COR-L47 (cell line): ENCODE measurements at places on chromosomes 7 and 10.

DNA sequence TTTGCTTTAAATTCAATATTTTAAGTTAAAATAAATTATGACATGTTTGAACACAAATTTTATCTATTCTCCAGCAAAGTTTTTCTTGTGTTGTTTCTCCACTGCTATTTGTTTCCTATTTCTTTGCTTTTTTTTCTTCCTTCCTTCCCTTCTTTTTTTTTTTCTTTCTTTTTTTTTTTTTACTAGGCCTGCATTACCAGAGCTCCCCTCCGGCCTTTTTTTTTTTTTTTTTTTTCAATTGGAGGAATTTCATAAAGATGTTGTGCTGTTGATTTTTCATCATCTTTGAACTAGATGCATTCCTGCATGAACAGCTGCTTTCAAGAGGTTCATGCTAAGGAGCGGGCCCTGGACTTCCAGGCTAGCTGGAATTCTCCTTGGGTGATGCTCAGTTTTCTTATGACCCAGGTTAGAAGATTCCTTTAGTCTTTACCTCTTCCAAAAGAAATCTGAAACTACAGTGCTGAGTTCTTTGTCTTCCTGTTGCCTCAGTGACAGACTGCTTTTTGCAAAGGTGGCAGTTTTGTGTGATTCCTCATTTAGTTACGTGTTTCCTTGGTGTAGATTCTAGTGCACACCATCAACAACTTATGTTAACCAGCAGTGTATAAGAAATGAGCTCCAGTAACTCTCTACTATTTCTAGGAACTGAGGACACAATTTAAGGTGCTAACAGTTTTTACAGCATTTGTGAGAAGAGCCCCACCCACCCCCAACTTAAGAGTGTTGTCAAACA, 4.8 kb upstream of the CAMK1D start:
- no peak for DNase-seq

DNA sequence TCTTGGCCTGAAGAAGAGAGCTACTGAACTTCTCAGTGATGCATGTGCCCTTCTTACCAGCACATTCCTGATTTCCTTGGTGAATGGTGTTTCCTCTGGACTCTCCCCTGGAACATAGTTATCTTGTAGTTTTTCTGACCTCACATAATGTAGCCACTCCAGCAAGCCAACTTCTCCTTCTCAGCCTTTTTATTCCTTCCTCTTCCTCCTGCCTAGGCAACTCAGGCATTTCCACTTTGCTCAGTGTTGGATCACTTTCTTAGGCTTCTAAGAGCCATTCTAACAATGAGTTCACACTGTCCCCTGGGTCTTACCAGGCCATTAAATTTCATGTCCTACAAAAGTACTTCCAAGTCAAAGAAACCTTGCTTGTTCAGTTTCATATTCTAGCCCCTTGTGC, 3.6 kb upstream of the PTTG1IP2 start:
- no peak for DNase-seq

GRCh38 chr10:93080350-93081046, 6.8 kb downstream of the CYP26A1 start:
- no peak for DNase-seq

GRCh38 chr10:31262672-31263071, 56.3 kb upstream of the ZEB1 start:
- no peak for DNase-seq

- DNase-seq: no peak
These were observed 483.1 kb downstream of the RPS24 start for GRCh38 chr10:78516756-78517155.

GRCh38 chr7:6648066-6648814, 11.1 kb downstream of the ZNF316 start:
- no peak for DNase-seq

- no peak for DNase-seq
These were observed 20.0 kb downstream of the TWIST1 start for GRCh38 chr7:19097165-19098055.

DNA sequence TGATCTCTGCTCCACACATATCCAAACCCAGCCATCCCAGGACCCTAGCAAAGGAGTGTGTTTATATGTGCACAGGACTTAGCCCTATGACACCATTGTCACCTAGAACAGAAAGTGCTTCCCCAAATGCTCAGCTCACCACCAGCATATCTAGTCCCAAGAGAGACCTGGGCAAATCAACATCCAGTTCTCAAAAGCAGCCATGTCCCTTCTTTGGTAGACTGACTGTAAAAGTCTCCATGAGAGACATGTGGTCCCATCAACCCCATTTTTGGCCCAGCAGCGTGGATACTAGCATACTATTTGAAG, 20.9 kb upstream of the ARHGAP22 start:
- DNase-seq: no peak

- no peak for DNase-seq
These were observed 409.9 kb downstream of the GALNT17 start for GRCh38 chr7:71541707-71542353.

- no peak for DNase-seq
These were observed 88.6 kb downstream of the ATXN7L1 start for GRCh38 chr7:105787793-105788192.

DNA sequence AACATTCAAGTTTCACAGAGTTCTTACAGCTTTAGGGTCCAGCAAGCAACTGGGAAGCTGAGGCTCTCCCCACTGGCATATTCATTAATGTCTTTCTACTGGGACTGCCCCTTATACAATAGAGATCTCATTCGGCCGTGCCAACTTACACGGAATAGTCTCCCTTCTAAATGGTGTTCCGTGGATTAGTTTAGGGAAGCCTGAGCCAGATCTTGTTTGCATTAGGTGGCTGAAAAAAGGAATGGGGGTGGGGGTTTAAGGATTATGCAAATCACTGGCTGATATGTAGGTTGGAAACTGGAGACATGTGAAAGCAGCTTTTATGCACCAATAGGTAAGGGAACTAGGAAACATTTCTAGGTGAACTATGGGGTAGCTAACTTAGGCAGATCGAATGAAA, 218.3 kb downstream of the TRIL start:
- no peak for DNase-seq

DNA sequence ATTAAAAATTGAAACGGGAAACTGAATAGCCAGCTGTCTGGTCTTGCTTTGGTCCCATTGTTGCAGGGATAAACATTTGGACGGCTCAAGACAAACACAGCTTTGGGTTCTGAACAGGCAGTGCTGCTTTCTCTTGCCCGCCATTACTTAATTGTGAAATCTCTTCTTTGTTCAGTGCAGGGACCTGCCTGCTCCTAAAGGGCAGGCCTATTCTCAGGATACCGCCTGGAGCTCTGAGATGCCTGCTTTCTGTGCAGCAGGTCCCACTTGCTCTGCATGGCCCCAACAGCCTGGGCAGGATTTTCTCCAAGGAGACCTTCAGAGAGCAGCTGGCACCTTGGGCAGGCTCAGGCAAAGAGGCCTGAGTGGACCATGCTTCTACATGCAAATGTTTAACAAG, 237.6 kb downstream of the KCNMA1 start:
- peak; percentile 22 for DNase-seq

DNA sequence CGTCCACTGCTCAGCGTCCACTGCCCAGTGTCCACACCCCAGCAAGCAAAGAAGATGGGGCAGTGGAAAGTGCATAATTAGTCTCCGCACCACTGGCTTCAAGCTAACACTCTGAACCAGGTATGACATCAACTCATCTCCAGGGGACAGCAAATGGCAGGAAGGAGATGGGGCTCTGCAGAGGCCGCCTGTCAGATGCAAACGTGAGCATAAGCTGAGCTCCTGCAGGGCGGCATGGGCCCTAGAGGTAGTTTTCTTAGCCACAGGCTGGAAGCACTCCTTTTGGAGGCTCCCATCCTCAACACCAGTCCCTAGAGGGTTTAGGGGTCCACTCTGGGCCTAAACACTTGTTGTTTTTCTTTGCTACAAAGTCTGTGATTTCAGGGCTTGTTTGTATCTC, 335.8 kb upstream of the MKI67 start:
- no peak for DNase-seq

GRCh38 chr7:120554960-120555571, 282.1 kb downstream of the KCND2 start:
- peak; percentile 56 for DNase-seq

GRCh38 chr10:19819419-19820033, 3.3 kb downstream of the PLXDC2 start:
- DNase-seq: no peak

- DNase-seq: no peak
These were observed 2.8 kb downstream of the GPR15LG start for GRCh38 chr10:84176351-84176750.

- DNase-seq: no peak
These were observed 1.2 kb downstream of the PDZD7 start for GRCh38 chr10:101029520-101030295.

DNA sequence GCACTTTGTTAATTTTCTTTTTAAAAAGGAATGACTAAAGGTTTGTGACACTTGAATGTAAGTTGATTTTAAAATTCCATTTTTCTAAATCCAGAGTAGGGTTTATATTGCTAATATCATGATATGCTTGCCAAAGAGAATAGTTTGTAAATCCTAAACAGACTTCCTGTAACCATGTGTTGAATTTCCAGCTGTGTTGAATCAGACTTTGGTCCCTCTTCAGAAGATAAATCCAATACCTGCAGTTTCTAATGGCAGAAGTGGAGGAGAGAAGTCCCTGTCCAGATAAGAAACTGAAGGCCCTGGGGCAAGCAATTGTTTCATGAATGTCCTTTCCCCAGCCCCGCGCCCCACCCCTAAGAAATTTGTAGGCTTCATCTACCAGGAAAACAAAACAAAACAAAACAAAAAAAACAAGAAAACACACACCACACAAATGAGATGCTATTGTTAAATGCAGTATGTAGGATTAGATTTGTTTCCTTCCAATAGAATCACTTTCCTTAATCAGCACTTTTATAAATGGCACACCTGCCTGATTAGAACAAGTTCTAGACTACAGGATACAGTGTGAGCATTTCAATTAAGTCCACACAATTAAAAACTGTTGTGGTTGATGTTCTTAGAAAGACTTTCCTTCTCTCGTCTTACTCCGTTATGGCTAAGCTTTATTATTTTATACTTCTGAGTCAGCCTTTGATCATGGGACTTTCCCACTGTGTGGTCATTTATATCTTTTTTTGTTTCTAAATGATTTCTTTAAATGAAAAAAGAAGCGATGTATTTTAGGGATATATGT, 122.8 kb downstream of the KAT6B start:
- no peak for DNase-seq

DNA sequence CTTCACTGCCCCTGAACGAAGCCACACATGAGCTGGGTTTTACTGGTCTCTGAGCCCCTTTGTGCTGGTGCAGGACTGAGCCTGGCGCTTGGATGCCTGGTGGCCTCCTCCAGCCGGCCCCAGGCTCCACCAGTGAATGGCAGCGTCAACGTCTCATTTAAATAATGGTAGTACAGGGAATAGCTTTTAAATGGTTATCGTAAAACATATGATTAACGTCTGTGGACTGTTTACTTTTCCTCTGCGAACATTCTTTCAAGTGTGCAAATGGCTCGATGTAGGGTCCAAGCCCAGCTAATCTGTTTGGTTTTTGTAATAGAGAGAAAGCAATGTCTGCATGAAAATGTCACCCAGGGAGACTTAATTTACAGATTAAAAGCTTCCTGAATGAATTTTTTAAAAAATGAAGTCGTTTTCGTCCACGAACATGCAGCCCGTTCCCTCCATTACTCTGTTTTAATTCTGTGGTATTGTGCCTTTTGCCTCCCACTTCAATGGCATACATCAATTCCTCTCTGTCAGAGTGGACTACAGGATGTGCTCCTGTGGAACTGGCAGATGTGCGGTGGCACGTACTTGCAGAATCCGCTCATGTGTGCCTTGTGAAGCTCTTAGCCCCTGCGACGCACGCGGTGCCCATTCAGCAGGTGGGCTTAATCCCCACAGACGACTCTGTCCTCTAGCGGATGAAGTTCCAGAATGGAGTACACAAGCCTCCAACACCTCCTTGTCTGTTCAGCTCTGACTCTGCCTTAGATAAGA, 192.7 kb downstream of the TCF7L2 start:
- DNase-seq: no peak

GRCh38 chr7:24817339-24817738, 60.1 kb upstream of the GSDME start:
- DNase-seq: no peak

- DNase-seq: no peak
These were observed 184.4 kb downstream of the GRID1 start for GRCh38 chr10:86182150-86182549.

DNA sequence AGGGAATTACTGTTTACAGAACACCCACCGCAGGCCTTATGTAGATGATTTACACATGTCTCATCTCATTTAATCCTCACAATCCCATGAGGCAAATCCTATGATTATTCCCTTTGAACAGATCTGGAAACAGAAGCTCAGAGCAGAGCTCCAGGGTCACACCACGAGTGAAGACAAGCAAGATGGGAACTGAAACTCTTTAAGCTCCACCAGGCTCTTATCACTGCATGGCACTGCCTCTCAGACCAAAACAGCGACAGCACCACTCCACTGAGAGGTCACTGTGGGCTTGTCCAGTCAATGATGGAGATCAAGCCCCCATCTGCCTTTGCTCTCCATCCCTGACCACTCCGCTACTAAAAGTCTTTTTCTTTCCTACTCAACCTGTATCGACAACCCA, 5.9 kb downstream of the GRID1 start:
- no peak for DNase-seq

GRCh38 chr7:31910191-31910590, 160.0 kb downstream of the PDE1C start:
- DNase-seq: no peak

GRCh38 chr10:132273966-132274365, 33.8 kb downstream of the STK32C start:
- DNase-seq: no peak

GRCh38 chr10:114761205-114762193, 60.1 kb upstream of the FHIP2A start:
- DNase-seq: no peak

DNA sequence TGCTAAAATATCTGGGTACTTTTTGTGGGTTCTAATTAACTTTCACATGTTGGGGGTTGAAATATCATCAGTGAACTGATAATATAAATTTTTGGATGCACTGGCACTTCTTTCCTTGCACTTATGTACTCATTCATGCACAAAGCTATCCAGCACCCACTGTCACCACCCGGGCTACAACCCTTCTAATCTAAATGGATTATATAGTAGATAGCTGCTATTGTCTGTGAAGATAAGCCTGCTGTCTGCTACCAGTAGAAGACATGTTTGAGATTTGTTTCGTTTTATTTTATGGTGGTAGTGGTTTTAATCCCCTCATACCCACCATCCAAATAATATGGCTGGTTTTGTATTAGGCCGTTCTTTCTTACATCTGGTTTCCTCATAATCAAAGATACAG, 353.5 kb upstream of the LRGUK start:
- no peak for DNase-seq

DNA sequence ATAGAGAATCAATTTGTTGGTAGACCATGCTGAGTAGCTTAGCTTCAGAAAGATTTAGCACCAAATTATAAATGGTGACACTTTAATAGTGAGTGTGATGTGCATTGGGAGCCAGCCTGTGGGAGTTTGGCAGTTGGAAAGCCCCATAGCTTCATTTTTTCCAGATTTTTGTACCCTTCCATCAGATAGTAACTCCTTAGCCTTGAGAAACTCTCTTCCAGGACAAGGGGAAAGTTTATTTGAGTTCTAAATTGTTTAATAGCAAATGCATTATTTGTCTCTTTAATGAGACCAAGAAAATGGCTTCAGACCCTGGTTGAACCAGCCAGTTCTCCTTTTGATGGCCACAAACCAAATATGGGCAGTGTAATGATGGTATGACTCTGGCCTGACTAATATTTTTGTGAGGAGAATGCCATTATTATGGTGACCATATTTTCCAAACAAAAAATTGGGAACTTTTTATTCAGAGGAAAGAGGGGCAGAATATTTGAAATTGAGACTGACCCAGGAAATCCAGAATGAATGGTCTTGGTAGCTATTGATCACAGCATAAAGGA, 49.8 kb downstream of the PLCE1 start:
- DNase-seq: no peak
